WTC11 (cell line): ENCODE measurements at places on chromosomes 16 and 17. TPM values are rescaled to one million over a fixed set of nuclear protein-coding genes. Genes with fewer than 3 reads are reported as not detected.

DNA sequence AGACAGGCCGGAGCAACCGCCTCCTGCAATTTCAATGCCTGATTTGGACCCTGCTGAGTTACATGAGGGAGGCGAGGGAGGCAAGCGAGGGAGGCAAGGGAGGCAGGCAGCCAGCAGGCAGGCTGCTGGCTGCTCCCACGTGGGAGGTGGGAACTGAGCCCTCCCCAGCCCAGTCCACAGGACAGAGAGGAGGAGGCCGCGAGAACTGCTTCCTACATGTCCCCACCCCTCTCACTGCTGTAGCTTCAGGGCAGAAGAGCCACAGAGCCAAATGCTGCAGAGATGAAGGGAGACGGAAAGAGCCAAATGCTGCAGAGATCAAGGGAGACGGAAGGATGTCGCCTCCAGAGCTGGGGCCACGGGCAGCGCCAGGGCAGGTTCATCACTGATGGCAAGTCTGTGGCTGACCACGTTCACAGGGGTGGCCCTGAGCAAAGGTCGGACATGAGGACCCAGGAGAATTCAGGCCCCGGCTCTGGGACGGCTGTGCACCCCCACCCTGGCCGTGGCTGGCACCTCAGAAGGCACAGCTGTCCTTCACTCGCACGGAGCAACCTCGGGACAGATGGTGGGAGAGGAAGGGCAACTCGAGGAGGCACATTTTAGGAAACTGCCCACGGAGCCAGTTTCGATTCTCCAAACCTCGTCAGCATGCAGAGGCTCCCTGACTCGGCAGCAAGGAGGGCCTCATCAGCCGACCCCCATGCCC is 21.5 kb downstream of the RPH3AL start:
- no peak overlapping the region for H3K4me3 ChIP-seq
- no peak overlapping the region for H3K27ac ChIP-seq
- peaks cover 21% of the 10 kb centered on the region for H3K4me1 ChIP-seq

GRCh38 chr17:62739645-62740388 is 68.3 kb downstream of the MARCHF10 start:
- no peaks in the 10 kb centered on the region for H3K36me3 ChIP-seq
- H3K4me3 ChIP-seq: no peak overlapping the region
- no peaks in the 10 kb centered on the region for H3K27me3 ChIP-seq
- H3K27ac ChIP-seq: no peak overlapping the region

- peak overlapping the region; percentile 41; the same call in 1 of the 2 replicates for H3K27ac ChIP-seq
- no peaks in the 10 kb centered on the region for H3K27me3 ChIP-seq
- no peak for DNase-seq
- peaks cover 3% of the 10 kb centered on the region; the same call in 1 of the 2 replicates for H3K4me1 ChIP-seq
Observed at GRCh38 chr16:89853306-89853993, 19.9 kb upstream of the TCF25 start.

DNA sequence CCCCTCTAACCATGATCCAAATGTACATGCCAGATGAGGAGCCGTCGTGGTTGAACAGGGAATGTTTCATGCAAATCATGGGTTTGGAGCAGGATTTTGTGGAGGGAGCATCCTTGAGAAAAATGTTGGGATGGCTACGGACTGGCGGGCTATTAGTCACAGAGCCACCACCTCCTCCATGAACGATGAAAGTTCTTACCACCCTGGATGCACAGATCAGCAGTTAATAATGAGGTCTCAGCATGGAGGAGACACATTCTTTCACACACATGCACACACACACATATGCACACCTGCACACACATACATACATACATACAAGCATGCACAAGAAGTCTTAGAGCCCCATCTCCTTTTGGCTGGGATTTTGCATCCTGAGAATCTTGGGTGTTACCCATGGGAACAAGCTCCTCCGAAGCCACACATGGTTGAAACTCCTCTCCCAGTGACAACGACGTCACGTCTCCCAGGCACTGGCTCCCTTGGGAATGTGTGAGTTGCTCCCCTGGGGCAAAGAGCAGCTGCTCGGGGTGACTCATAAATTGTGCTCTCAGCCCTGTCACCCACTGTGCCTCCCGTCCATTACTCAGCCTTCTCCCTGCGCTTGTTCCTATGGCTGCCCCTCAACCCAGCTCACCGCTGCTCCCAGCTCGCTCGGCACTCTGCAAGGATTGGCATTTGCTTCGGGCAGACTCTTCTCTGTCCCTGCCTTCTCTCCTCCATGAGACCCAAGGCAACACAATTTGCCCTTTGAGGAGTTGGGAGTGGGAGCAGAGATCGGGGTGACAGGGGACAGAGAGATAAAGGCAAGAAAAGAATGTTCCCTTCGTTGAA is 344.6 kb downstream of the SOX9 start:
- DNase-seq: no peak
- H3K4me3 ChIP-seq: no peak overlapping the region
- H3K27me3 ChIP-seq: no peaks in the 10 kb centered on the region
- peaks cover 13% of the 10 kb centered on the region for H3K36me3 ChIP-seq
- peaks cover 19% of the 10 kb centered on the region for H3K4me1 ChIP-seq

The CNGB1 gene
- total RNA-seq: not detected in 3 replicates

The GAS2L2 gene
- total RNA-seq: 0.07 to 0.30 TPM (median 0.15 TPM) in 3 replicates

The CENPT gene
- total RNA-seq: 52.1 to 58.3 TPM (median 57.3 TPM) in 3 replicates

The CHTF8 gene
- total RNA-seq: 115 to 134 TPM (median 132 TPM) in 3 replicates

The PRSS8 gene
- 78.8 to 127 TPM (median 127 TPM) in 3 replicates for total RNA-seq
